ENCODE measurements at places on chromosomes 11 and 22. TPM values are rescaled to one million over a fixed set of nuclear protein-coding genes. Genes with fewer than 3 reads are reported as not detected.

GRCh38 chr22:24894998-24895397 is 51.5 kb downstream of the LHFPL7 start:
- DNase-seq, result peak; percentile 90

- no peak for DNase-seq
Measured at GRCh38 chr11:9219115-9219514, 46.0 kb downstream of the DENND5A start.

DNA sequence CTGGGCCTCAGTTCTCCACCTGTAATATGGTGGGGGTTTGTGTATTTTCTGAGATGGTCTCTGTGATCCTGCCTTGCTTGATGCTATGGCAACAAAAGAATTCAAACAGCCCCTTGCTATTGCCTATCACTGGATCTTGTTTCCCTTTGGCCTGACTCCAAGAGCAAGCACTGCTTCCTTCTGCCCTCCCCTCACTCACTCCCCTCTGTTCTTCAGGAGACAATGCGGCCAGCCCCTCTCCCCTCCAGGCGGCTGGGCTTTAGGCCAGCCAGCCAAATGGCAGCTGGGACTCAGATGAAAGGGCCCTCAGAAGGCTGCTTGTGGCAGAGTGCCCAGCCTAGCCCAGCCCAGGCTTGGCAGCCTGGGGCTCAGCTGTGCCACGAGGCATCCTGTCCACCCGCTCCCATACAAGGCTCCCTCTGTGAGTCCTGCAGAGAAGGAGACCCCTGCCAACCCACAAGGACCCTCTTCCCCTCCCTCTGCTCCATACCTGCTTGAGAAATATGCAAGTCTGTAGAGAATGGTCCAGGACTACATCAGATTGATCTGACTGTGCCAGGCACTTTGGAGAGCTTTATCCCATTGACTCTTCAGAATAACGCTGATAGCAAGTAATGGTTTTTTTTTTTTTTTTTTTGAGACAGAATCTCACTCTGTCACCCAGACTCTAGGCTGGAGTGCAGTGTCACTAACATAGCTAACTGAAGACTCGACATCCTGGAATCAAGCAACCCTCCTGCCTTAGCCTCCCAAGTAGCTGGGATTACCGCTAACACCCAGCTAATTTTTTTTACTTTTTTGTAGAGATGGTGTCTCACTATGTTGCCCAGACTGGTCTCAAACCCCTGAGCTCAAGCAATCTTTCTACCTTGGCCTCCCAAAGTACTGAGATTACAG is 7.6 kb upstream of the KCTD14 start:
- DNase-seq, result peak; percentile 71

DNA sequence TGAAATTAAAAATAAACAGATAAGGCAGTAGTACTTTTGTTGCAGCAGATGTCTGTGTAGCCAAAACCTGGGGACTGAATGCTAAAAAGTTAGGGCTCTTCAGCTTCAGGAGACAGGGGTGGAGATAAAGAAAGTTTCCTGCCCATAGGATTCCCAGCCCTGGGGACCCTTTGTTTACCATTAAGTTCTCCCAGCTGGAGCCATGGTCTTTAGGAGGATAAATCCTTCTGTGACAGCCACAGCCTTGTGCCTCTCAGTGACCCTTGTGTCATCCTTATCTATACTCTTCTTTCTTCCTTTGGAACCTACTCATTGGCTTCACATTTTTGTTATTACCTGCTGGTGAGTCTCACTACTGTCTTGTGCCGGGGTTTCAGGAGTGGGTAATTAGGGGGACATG is at the start of gene OR51M1:
OR51M1 (plus strand) TSS at position 237 of the 400 bp plus-strand sequence. CDS start 5,587 bp downstream, outside the sequence.
- no peak for DNase-seq

DNA sequence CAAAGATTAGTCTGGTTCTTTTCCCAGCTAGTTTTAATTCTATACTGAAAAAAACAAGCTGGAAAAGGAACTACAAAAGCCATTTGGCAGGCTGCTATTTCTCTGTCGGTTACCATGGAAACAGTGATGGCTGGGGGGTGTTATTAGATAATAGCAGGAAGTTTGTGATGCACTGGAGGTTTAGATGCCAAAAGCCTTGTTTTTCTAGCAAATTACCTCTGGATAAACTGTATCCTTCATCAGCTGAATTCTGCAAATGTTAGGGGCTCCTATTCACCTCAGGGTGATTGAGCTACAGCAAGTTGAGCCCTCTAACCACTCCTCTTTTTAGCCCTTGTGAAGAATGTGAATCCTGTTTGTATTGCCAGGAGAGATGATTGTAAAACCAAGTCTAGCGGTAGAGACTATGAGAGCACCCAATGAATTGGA is 25.2 kb downstream of the ALKBH3 start:
- no peak for DNase-seq

DNA sequence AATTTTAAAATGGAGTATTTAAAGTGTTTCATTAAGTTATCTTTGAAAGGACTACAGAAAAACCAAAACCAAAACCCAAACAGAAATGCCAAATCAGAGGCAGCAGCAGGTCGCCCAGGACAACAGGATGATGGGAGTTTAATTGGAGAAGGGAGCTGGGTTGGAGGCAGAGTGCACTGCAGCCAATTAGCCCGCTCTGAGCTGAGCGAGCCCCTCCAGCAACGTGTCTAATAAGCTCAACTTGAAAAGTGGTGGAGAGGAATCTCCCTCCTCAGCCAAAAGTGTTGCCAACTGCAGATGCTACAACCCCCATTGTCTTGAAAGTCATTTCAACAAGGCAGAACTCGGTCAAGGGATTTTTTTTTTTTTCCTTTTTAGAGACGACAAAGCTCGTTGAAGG is 323.9 kb downstream of the CADM1 start:
- DNase-seq, result no peak

DNA sequence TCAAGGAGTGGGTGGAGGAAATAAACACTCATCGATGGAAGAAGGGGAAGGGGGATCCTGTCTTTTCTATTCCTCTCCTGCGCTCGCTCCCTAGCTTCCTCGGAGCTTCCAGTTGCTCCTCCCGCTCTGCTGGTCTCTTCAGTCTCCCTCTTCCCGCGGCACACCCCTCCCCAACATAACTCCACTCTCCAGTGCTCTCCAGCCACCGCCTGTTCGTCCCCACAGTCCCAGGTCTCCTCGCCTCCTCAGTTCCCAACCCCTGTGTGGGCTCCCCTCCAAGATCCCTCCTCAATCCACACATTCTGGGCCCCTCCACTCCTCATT is 438 bp downstream of the ZW10 start:
- no peak for DNase-seq

DNA sequence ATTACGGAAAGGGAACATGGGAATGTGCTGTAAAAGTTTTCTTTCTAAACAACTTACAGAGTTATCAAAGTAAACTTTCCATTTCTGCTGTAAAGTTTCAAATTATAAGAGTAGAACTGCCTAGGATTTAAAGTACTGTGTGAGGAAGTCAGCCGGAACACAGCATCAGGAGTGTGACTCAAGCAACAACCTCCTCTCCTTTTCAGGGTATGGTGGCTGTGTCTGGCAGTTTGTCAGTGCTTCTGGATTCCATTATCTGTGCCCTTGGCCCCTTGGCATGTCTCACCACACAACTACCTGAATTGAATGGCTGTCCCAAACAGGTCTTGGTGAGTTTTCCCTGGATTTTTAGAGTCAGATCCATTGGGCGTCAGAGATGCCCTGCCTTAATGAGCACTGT is 6.9 kb upstream of the TOM1 start:
- no peak for DNase-seq

DNA sequence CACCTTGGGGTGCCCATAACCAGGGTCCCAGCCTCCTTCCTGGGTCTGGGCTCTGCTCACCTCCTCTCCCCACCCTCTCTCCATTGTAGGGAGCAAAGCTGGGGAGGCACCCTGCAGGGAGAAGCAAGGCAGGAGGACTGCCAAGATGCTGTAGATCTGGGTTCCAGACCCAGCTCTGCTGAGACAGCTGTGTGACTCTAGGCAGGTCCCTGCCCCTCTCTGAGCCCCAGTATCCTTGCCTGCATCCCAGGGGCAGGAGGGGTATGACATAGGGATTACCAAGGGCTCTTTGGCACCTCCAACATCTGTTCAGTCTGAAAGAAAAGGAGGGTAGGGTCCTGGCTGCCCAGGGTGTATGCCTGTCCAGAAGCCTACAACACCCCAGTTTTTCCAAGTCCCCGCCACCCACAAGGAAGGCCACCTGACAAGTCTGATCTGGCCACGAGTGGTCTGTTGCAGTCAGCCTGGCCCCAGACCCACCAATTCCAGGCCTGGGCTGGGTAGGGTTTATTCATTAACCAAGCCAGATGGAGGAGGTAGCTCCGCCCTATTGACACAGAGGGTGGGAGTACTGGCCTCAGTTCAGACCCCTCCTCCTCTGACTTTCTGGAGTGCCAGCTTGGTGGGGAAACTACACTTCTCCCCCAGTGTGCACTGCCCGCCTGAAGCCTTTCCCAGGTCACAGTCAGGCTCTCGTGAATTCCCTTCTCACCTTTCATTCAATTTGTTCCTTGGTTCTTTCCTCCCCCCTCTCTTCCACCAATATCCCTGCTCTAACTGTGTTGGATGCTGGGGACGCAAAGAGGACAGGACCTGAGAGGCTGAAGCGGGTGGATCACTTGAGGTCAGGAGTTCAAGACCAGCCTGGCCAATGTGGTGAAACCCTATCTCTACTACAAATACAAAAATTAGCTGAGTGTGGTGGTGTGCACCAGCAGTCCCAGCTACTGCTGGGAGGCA is 15.0 kb downstream of the STARD10 start:
- no peak for DNase-seq

- DNase-seq, result no peak
Measured at GRCh38 chr22:23227380-23227779, 47.1 kb downstream of the BCR start.

- no peak for DNase-seq
Measured at GRCh38 chr11:103077554-103077953, 14.4 kb downstream of the DCUN1D5 start.

GRCh38 chr11:113789675-113790320 is 10.2 kb downstream of the CLDN25 start:
- no peak for DNase-seq

DNA sequence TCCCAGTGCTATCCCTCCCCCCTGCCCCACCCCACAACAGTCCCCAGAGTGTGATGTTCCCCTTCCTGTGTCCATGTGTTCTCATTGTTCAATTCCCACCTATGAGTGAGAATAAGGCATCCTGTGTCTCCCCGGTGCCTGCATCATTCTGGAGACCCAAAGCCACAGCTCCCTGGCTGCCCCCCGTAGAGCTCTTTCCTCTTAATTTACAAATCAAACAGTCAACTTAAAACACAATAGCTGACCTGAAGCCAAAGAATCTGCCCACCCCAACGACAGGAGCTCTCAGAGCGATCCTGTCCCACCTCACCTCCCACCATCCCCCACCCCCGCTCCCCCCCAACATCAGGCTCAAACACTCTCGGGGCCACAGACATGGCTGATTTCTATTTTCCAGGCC is 558.3 kb downstream of the BRD1 start:
- no peak for DNase-seq

DNA sequence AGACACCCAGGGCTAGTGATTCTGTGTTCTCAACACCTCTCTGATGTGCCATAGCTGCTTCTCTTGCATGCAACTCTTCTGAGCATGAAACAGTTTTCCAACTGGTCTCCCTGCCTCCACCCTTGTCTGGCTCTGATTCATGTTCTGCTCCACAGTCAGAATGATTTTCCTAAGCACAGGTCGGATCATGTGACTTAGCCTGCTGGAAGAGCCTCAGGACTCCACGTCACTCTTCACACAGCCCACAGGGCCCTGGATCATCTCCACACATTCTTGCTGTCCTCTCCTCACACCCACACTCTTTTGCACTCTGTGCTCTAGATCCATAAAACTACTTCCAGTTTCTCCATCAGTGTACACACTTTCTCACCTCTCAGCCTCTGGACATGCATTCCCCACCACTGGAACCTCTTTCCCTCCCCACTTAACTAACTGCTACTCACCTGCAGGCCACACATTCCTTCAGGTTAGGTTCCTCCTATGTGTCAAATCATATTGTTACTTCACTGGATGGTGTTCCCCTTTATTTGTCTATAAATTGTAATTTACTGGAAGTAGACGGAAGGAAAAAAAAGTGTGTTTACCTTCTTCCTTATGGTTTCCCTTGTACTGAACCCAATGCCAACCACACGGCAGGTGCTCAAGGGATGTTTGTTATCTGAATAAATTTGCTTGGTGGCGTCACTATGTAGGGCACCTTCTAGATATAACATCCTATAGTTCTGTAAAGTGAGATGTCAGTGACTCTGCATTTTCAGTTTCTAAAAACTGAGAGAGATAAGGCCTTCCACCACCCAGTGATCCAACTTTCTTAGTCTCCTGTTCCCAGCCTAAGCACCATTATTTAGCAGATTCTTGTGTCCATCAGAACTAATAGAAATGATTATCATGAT is 133.7 kb downstream of the ETS1 start:
- peak; percentile 75 for DNase-seq

DNA sequence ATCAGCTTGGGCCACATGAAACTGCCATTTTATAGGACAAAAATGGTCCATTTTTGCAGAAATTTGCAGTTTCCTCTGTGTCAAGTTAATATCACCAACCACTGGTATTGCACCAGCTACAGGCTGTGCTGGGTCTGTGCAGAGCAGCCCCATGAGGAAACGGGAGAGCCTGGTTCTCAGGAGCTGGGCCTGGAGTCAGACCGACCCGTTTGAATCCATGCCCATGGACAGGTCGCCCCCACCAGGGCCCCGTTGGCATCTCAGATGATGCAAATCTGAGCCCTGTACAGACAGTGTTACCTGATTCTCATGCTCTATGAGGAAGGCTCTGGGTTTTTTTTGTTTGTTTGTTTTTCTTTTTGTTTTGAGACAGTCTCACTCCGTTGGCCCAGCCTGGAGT is 9.8 kb upstream of the SEC14L6 start:
- no peak for DNase-seq

- DNase-seq, result no peak
Measured at GRCh38 chr22:41146573-41146972, 54.2 kb downstream of the EP300 start.

DNA sequence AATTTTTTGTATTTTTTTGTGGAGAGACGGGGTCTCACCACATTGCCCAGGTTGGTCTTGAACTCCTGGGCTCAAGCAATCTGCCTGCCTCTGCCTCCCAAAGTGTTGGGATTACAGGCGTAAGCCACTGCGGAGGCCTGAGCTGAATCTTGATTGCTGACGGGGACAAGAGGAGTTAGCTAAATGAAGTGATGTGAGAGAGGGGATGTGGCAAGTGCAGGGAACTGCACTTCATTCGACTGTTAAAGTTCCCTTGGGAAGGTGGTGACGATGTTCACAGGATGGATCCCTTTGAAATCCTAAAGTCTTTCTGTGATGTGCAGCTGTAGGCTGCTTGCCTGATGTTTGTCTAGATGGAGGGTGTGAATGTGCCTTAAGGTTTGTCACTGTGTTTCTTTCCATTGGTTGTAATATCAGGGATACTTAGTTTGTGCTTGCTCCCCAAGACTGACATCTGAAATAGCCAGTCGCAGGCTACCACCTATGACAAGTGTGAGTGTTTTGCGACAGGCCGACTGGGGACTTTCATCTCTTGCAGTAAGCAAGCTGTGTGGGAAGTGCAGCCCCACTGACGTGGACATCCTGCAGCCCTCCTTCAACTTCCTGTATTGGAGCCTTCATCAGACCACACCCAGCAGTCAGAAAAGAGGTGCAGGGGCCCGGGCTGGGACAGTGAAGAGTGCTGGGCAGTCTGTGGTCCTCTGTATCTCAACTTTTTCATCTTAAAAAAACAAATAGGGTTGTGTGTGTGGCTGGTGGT is 19.6 kb upstream of the CCDC134 start:
- peak; percentile 81 for DNase-seq

The RIC3 gene
- total RNA-seq, result 7.8 TPM

The MPZL2 gene
- total RNA-seq, result 52.7 TPM

The GLB1L3 gene
- total RNA-seq, result not detected
